ENCODE measurements at places on chromosomes 13 and 19.

DNA sequence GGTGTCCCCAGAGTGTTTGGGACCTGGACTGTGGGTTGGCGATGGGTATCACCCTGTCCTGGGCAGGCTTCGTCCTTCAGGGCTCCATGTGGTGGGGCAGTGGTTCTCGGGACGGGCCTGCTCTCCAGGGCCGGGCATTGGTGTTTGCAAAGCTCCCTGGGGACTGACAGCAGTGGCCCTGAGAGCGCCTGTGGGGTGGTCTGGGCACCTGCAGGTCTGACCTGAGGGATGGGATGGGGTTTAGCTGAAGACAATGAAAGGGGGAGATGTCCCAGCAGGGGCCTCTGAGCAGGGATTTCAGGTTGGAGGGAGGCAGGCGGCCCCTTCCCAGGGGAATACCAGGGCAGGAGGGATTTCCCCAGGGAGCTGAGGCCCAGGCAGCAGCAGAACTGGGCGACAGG lies 68.3 kb upstream of the MCF2L start:
- no peak for DNase-seq

DNA sequence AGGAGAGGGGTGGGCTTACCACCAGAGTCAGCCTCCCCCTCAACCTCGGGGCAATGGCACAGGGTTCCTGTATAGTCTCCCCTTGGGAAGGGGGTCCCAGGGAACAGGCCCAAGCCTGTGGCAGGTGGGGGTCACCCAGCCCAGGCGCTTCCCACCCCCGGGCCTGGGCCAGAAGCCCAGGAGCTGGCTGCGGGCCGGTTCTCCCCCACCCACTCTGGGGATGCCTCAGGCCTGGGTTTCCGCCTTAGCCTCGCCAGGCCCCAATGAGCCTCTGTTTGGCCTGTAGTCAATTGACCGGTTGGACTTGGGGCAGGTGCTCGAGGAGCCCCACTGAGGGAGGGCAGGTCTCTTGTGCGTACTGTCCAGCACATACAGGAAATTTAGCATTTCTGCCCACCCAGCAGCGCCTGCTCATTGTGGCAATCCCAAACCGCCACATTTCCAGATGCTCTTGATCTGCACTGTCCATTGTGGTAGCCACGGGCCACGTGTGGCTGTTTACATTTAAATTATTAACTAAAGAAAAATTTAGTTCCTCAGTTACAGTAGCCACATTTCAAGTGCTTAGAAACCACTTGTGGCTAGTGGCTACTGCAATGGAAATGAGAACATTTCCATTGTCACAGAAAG lies 9.9 kb downstream of the LYL1 start:
- DNase-seq, result no peak

- no peak for DNase-seq
Observed at GRCh38 chr19:35539850-35540249, 5.6 kb upstream of the TMEM147 start.

GRCh38 chr13:34361560-34361959 lies 543.6 kb downstream of the RFC3 start:
- no peak for DNase-seq

DNA sequence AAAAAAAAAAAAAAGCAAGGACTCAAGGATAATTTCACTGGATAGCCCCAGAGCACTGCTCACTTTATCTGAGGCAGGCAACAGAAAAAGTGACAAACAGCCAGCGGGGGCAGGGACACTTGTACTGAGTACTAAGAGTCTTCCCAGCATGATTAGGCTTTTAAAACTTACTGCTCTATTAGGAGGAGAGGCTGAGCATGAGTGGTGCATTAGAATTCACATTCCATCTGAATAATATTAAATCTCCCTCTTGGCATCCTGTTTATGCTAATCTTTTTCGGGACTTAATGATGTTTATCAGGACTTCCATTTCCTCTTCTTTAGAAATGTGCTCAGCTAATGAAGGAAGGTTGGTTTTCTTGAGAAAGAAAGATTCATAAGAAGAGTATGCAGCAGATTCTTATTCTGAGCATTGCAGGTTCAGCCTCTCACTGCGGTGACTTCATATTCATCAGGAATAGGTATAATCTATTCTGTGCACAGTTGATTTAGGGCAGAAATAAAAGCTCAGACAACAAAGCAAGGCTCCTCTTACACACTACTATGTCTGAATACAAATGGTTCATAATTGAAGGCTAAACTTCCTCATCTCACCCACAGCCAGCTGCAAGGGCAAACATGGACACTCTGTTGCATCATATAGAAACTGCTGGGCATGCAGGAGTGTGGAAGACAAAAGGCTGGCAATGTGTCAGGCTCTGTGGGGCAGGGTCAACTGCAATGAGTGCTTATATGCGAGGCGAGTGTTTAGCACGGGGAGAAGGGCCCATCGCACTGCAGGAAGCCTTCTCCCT lies 107.0 kb downstream of the KL start:
- DNase-seq, result peak; percentile 84

DNA sequence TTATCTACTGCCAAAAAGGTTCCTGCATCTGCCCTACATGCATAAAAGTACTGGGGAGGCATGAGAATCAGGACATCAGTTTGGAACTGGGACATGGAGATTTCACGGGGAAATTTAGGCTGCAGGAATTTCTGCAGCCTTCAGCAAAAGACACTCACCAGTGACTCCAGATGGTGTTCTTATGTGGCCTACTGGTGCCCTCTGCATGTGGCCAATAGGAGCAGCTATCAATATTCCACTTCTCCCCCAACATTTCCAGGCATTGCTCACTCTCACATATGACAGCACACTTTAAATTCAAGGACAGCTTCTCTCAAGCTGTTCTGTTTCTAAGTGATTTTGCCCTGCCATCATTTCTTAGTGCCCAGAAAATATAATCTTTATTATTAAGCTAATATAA lies 570.5 kb upstream of the ARGLU1 start:
- DNase-seq, result no peak

- DNase-seq, result no peak
Observed at GRCh38 chr13:94315188-94315587, 164.3 kb downstream of the DCT start.

DNA sequence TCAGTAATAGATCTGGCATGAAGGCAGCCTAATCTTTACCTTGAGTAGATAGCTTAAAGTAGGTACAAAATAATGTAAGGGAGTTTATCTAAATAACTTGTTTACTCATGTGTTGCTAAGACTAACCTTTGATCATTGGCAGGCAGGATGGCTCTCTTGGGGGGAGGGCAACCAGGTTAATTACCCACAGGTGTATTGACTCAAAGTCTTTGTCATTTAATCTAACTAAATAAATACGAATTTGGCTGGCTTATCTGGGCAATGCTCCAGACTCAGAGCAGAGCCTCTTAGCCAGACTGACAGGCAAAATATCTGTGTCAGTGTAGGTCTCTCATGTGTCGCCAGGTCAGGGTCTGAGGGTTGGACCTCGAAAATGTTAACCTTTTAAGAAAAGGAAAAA lies 283.4 kb upstream of the KLHL1 start:
- no peak for DNase-seq

DNA sequence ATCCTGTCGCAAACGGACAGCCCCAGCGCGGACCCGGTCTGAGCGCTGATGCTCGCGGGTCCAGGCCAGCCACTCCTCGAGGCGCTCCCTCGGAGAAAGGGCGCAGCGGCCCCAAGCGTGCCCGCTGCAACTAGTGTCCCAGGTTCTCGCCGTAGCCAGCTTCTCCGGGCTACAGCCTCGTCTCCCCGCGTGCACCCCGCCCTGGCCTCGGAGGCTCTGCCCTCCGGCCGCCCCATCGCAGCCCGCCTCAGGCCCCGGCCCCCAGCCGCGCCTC lies 487 bp downstream of the FLT1 start:
- peak; percentile 42 for DNase-seq

- DNase-seq, result no peak
Observed at GRCh38 chr13:99217461-99218110, 16.9 kb downstream of the UBAC2 start.

DNA sequence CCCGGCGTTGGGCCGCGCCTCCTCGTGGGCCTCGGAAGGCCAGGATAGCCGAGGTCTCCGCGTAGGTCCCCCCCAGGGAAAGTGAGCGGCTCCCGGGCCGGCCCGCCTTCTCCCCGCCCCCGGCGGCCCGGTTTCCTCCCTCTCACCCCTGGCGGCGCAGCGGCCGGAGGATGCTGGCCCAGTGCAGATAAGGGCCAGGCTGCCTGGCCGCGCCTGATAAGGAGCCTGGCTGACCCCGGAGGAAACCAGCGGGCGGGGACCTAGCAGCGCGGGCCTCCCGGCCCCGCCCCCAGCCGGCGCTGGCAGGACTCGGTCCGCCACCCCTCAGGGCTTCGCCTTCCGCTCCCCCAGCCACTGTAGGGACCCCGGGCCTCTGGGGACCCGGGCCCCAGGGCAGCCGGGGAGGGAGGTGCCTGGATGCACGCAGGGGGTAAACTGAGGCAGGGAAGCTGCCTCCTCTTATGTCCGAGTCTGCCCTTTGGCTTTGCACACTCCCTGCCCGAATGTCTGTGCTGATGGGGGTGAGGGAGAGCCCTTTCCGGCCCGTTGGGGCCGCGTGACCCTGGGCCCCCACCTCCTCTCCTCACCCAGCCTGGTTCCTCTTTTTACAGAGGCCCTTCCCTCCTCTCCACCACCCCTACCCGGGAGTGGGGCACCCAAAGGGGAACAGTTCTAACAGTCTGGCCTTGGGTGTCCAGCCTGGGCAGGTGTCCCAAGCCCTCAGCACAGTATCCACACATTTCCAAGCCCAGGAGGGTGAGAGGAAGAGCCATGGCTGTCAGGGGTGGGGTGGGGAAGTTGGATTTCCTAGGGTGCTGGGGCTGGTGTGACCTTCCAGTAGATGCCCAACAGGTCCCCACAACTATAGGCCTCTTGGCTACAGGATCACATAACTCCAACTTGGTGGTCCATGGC lies at the start of gene LYL1:
Gene LYL1 (minus strand): TSS at position 193 of the 915 bp plus-strand sequence. CDS start 1,687 bp downstream, outside the sequence.
- DNase-seq, result peak; percentile 73

DNA sequence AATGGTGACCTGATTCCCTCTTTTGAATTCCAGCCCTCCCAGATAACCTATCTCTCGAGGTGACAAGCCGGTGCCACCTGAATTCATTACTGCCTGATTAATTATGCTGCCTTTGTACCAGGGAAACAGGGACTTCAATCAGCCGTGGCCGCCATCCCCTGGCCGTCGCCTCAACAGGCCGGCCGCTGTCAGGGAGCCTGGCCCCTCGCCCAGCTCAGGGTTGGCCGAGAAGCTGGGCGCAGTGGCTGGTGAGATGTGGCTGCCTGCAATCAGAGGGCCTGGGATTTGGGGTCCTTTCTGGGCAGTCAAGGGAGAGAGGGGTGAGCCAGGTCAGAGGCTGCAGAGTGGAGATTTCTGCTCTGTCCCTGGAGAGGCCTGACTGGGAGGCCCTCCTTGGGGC lies 91.2 kb downstream of the KCTD15 start:
- DNase-seq, result no peak

DNA sequence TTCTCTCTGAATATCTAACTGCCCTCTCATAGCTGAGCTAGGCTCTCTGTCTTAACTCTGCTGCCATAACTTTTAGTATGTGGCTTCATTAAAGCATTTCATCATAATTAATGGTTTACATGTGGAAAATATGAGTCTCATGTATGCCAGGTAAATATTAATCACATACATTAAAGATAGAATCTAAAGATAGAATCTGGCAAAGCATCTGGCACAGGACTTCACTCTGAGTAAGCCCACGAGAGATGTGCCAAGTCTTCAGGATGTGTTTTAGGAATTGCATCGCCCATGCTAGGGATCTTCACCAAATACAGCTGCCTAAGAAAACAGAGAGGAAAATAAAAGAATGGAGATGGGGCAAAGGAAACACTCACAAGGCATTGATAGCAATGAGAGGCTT lies 285.8 kb downstream of the DIAPH3 start:
- no peak for DNase-seq

DNA sequence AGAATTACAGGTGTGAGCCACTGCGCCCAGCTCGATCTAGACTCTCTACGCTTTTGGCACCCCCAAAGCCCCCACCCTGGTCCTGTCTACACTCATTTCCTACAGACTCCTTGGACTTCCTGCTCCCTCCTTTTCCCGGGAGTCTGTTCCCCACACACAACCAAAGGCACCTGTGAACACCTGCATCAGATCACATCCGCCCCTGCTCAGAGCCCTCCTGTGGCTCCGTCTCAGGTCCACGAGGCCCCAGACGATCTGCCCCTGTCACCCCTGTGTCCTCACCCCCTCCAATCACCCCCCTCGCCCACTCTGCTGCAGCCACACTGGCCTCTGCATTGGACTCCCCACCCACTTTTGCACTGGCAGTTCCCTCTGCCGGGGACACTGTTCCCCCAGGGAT lies 12.4 kb upstream of the PAK4 start:
- DNase-seq, result no peak

DNA sequence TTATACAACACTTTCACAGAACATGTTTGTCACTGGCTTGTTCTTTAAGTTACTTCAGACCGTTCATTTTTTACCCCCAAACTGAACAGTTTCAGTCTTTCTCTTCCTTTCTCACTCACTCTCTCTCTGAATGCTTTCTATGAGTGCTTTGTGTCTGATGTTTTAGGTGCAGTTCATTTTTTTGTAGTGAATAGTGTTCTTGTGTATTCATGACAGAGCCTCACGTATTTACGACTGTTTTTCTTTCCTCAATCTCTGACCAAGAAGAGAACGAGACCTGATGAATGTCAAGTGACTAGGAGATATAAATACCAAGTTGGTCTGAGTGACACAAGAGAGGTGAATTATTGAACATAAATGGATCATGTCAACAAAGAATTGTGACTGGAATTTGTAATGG lies 1525.0 kb upstream of the MIR17HG start:
- DNase-seq, result no peak

DNA sequence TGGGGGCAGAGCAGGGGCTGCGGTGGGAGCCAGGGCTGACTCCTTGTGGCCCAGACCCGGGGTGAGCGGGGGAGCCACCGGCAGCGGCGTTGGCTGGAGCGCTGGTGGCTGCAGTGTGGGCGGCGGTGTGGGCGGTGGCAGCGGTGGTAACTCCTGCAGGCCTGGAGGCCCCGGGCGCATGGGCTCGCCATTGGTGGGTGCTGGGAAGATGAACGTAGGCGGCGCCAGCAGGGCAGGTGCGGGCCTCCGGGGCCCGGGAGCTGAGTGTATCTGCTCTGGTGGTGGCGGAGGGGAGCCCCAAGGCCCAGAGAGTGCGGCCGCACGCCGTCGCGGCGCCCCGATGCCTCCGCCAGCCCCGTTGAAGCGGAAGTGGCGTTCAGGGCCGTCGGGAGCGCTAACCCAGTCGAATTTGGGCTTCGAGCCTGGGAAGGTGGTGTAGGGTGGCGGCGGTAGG lies 2.0 kb downstream of the GGN start:
- DNase-seq, result no peak

- DNase-seq, result no peak
Observed at GRCh38 chr19:41689993-41690800, 2.1 kb upstream of the CEACAM7 start.

- DNase-seq, result no peak
Observed at GRCh38 chr13:52810526-52810925, 37.9 kb downstream of the PCDH8 start.

DNA sequence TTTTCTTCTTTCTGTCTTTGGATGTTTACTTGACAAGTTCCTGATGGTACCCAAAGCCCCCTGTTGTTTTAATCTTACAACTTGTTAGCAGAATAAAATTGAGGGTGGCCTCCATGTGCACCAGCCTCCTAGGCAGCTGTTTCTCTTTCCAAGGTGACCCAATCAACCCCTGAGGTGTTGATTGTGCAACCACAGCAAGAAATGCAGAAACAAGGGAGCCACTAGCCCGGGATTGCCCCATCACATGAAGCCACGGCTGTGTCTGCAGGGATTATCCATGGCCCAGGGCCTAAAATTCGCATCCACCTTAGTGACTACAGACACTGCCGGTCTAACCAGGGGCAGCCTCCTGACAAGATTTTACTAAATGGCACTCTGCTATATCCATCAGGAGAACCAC lies 14.4 kb downstream of the CEACAM4 start:
- peak; percentile 50 for DNase-seq

- no peak for DNase-seq
Observed at GRCh38 chr13:77196052-77196618, 130.8 kb downstream of the MYCBP2 start.
